Vagina (tissue), 2 donors: ENCODE measurements at places on chromosomes 16 and 17. TPM values are rescaled to one million over a fixed set of nuclear protein-coding genes. Genes with fewer than 3 reads are reported as not detected.

GRCh38 chr17:3695723-3696411 is at the start of gene P2RX5:
P2RX5 (minus strand) TSS chr17:3696155; CDS start chr17:3696005, 150 bp downstream.
- H3K4me3 ChIP-seq: peak within 1 kb of the TSS; percentile 41
- DNase-seq: no peak
- H3K4me1 ChIP-seq: peaks cover 19% of the 10 kb centered on the region
- no peak within 1 kb of the TSS for H3K27ac ChIP-seq
- H3K36me3 ChIP-seq: no peaks in the 10 kb centered on the region

TP53TG3B gene
- total RNA-seq: not detected

RNF167 gene
- total RNA-seq: 54.3 TPM

DNA sequence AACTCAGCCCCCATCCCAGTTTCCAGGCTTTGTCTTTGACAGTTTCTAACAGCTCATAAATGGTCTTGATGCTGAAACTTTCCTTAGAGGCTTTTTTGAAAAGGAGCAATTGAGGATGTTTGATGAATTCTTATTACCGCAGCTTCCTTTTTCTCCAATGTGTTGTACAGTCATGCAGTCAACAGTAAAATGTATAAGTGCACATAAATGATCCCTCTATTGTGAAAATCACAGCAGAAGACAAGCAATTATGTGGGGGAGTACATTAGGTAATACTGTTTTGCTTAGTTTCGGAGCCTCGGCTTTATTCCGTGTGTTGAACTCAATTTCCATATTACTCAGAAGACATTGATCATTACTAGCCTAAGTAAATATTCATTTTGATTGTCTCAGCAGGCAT is 673.7 kb downstream of the CDH8 start:
- H3K27me3 ChIP-seq: no peaks in the 10 kb centered on the region
- no peak overlapping the region for H3K4me3 ChIP-seq
- H3K4me1 ChIP-seq: no peaks in the 10 kb centered on the region
- H3K27ac ChIP-seq: no peak overlapping the region

- DNase-seq: no peak
- H3K36me3 ChIP-seq: no peaks in the 10 kb centered on the region
These were observed 10.3 kb downstream of the CNTNAP4 start for GRCh38 chr16:76287466-76287865.

CCL7 gene
- not detected for total RNA-seq

NPW gene
- total RNA-seq: not detected

DNA sequence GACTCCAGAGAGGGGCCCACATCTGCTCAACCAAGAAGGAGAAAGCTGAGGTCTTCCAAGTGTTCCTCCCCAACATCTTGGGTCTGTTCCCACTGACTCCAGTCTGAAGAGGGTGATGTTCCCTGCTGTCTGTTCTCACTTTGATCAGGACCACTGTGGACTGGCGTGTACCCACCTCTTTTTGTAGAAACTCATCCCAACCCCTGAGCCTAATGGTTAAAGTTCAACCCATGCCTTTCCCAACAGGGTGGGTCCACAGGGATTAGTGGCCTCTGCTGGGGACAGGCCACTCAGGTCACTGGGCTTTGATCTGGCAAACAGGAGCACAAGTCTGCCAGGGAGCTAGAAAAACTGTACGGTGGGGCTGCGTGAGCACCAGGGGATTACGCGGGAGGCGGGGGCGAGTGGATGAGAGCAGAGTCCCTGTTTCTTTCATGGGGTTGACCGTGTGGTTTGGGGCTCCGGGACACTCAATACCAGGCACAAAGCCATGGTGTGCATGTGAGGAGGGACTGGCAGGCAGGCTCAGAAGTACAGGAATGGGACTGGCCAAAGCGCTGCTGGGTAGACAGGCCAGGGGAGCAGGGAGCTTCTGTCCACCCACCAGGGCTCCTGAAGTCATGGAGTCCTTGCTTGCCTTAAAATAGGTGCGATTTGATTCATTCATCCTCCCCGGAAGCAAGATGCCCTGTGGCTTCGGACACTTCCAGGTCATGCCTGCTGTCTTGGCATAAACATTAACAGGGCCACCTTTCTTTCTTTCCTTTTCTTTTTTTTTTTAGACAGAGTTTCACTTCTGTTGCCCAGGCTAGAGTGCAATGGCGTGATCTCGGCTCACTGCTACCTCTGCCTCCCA is at the start of gene CA5A:
Gene CA5A, minus strand, starts transcription at position 155 of the 856 bp plus-strand sequence. Its CDS starts 79 bp downstream, at position 76.
- H3K36me3 ChIP-seq: no peaks in the 10 kb centered on the region
- H3K27me3 ChIP-seq: no peaks in the 10 kb centered on the region
- no peak within 1 kb of the TSS for H3K4me3 ChIP-seq
- no peak for DNase-seq
- no peaks in the 10 kb centered on the region for H3K4me1 ChIP-seq

ATP6V0D1 gene
- total RNA-seq: 110 TPM

DNA sequence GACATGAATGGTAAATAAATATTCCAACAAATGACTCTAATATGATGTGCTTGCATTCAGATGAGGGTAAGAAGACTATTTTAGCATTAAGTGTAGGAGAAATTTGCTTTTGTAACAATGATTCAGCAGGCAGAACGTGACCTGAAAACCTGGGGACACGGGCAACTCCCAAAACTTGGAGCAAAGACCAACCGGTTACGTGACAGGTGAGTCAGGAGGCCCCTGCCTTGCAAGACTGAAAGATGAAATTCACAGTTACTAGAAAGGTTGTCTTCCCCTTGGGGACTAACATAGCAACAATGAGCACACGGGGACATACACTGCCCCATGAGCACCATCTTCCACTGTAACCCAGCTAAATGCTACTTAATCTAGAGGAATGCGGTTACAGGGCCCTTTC is 33.5 kb upstream of the ERN1 start:
- H3K27me3 ChIP-seq: no peaks in the 10 kb centered on the region
- no peak for DNase-seq
- peaks cover 43% of the 10 kb centered on the region for H3K4me1 ChIP-seq
- no peak overlapping the region for H3K4me3 ChIP-seq
- H3K36me3 ChIP-seq: no peaks in the 10 kb centered on the region

DNA sequence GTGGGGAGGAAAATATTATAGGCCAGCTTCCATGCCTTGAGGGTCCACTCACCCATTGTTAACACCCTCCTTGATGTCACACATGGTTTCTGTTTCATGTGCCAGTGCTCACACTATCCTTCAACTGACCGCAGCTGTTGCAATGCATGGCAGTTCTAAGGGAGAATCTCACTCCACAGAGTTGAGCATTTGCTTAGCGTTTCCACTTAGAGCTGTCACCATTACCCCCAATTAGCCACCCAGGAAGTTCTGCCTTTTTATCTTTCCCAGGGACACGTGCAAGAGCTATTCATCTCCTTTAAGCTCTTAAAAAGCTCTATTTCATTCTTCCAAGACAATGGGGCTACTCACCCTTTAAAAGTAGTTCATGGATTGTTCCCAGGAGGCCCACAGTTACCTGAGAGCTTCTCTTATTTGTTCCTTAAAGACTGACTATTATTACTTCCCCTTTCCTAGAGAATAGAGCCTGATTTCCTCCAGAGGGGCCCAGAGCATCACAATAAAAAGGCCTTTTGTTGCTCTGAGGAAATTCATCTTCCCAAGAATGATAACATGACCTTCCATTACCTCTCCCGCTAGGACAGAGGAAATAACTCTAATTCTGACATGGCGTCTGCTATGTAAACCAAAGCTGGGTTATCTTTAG is 126.8 kb downstream of the CACNG3 start:
- no peaks in the 10 kb centered on the region for H3K27me3 ChIP-seq
- H3K36me3 ChIP-seq: no peaks in the 10 kb centered on the region
- H3K4me3 ChIP-seq: no peak overlapping the region
- no peak for DNase-seq
- H3K27ac ChIP-seq: no peak overlapping the region
- H3K4me1 ChIP-seq: no peaks in the 10 kb centered on the region

- no peaks in the 10 kb centered on the region for H3K4me1 ChIP-seq
- H3K27me3 ChIP-seq: no peaks in the 10 kb centered on the region
- H3K27ac ChIP-seq: no peak overlapping the region
- H3K36me3 ChIP-seq: no peaks in the 10 kb centered on the region
- no peak overlapping the region for H3K4me3 ChIP-seq
These were observed 25.4 kb upstream of the HELZ start for GRCh38 chr17:67270416-67270815.

DNA sequence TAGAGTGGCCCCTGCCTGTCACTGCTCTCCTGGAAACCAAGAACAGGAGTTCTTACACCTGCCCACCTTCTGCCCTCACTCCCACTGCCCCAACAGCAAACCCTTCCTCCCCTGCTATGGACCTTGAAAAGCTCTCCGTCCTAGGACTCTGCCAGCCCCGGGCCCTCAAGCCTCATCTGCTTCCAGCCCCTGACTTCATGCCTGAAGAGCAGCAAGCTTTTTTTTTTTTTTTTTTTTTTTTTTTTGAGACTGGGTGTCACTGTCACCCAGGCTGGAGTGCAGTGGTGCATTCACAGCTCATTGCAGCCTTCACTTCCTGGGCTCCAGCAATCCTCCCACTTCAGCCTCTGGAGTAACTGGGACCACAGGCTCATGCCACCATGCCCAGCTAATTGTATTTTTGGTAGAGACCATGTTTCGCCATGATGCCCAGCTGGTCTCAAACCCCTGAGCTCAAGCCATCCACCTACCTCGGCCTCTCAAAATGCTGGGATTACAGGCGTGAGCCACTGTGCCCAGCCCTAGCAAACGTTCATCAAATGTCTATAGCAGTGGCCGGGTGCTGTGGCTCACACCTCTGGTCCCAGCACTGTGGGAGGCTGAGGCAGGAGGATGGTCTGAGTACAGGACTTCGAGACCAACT is 16.9 kb downstream of the CARHSP1 start:
- DNase-seq: no peak
- H3K27ac ChIP-seq: no peak overlapping the region
- peaks cover 27% of the 10 kb centered on the region for H3K4me1 ChIP-seq
- H3K27me3 ChIP-seq: no peaks in the 10 kb centered on the region
- no peak overlapping the region for H3K4me3 ChIP-seq
- H3K36me3 ChIP-seq: peaks cover 36% of the 10 kb centered on the region

- no peaks in the 10 kb centered on the region for H3K4me1 ChIP-seq
- H3K27me3 ChIP-seq: no peaks in the 10 kb centered on the region
- no peak for DNase-seq
- H3K36me3 ChIP-seq: no peaks in the 10 kb centered on the region
These were observed 80.8 kb upstream of the HSBP1 start for GRCh38 chr16:83727018-83727417.

GRCh38 chr16:59698346-59699020 is 964.4 kb upstream of the GOT2 start:
- no peaks in the 10 kb centered on the region for H3K27me3 ChIP-seq
- H3K4me1 ChIP-seq: no peaks in the 10 kb centered on the region
- no peaks in the 10 kb centered on the region for H3K36me3 ChIP-seq
- no peak overlapping the region for H3K4me3 ChIP-seq

TERB1 gene
- total RNA-seq: not detected

GRCh38 chr16:53198933-53199332 is 144.1 kb downstream of the CHD9 start:
- no peak overlapping the region for H3K27ac ChIP-seq
- no peaks in the 10 kb centered on the region for H3K27me3 ChIP-seq
- H3K36me3 ChIP-seq: no peaks in the 10 kb centered on the region

- no peak overlapping the region for H3K27ac ChIP-seq
- no peaks in the 10 kb centered on the region for H3K36me3 ChIP-seq
- H3K27me3 ChIP-seq: no peaks in the 10 kb centered on the region
- no peak overlapping the region for H3K4me3 ChIP-seq
- H3K4me1 ChIP-seq: no peaks in the 10 kb centered on the region
These were observed 692.5 kb downstream of the TOX3 start for GRCh38 chr16:51854401-51854951.

GRCh38 chr17:12365805-12366204 is 299.9 kb upstream of the MYOCD start:
- H3K27me3 ChIP-seq: no peaks in the 10 kb centered on the region
- no peak overlapping the region for H3K4me3 ChIP-seq
- H3K4me1 ChIP-seq: no peaks in the 10 kb centered on the region
- DNase-seq: no peak

DNA sequence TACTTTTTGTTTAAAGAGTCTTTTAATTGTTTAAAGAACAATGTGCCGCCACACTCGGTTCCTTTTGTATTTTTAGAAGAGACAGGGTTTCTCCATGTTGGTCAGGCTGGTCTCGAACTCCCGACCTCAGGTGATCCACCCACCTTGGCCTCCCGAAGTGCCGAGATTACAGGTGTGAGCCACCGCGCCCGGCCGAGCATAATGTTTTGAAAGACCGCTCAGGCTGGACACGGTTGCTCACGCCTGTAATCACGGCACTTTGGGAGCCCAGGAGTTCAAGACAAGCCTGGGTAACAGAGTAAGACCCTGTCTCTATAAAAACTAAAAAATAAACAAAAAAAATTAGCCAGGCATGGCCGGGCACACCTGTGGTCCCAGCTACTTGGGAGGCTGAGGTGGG is 59.8 kb downstream of the RNF213 start:
- no peaks in the 10 kb centered on the region for H3K4me1 ChIP-seq
- H3K4me3 ChIP-seq: no peak overlapping the region
- no peaks in the 10 kb centered on the region for H3K27me3 ChIP-seq
- peaks cover 70% of the 10 kb centered on the region for H3K36me3 ChIP-seq
- DNase-seq: no peak
- no peak overlapping the region for H3K27ac ChIP-seq

GRCh38 chr17:71985111-71986039 is 135.4 kb upstream of the SOX9 start:
- no peaks in the 10 kb centered on the region for H3K4me1 ChIP-seq
- H3K36me3 ChIP-seq: no peaks in the 10 kb centered on the region
- H3K4me3 ChIP-seq: no peak overlapping the region
- no peak for DNase-seq
- H3K27ac ChIP-seq: no peak overlapping the region

DNA sequence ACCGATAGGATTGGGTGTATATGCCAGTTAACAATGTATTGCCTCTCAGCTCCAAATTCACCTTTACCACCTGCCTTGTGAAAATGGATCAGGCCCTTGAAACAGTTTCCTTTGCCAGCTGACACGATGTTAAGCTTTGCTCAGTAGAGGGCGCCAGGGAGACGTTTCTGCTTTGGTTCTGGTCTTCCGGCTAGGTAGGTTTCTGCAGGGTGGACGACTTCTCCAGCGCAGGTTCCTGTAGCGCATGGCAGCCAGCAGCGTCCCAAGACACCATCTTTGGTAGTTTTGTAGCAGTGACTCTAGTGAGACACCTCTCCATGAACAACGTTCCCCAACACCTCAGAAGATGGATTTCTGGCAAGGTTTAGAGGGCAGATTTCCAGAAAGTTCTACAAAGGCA is 24.0 kb downstream of the SYCE1L start:
- no peaks in the 10 kb centered on the region for H3K36me3 ChIP-seq
- no peaks in the 10 kb centered on the region for H3K27me3 ChIP-seq
- DNase-seq: no peak
- H3K27ac ChIP-seq: no peak overlapping the region
- H3K4me1 ChIP-seq: no peaks in the 10 kb centered on the region

GRCh38 chr17:80616705-80617104 is 72.1 kb downstream of the RPTOR start:
- no peak overlapping the region for H3K4me3 ChIP-seq
- no peak overlapping the region for H3K27ac ChIP-seq
- H3K4me1 ChIP-seq: no peaks in the 10 kb centered on the region
- H3K36me3 ChIP-seq: no peaks in the 10 kb centered on the region
- DNase-seq: no peak
